Daoy (cell line): ENCODE measurements at places on chromosomes 6 and 20. TPM values are rescaled to one million over a fixed set of nuclear protein-coding genes. Genes with fewer than 3 reads are reported as not detected.

Gene FAM217A
- not detected in 2 replicates for total RNA-seq

Gene PRR18
- total RNA-seq: 3.2 TPM in 1 of 2 replicates, not detected in the other

Gene SPATA25
- total RNA-seq: not detected in 2 replicates

Gene FOXS1
- total RNA-seq: 2.0 and 3.6 TPM in 2 replicates

Gene CLIC5
- total RNA-seq: 0.11 TPM in 1 of 2 replicates, not detected in the other
